ENCODE measurements at places on chromosomes 4 and X.

- no peaks in the 10 kb centered on the region for H3K27me3 ChIP-seq
- no peak for DNase-seq
- no peak overlapping the region for H3K27ac ChIP-seq
- no peaks in the 10 kb centered on the region for H3K36me3 ChIP-seq
These were observed 53.2 kb upstream of the NR3C2 start for GRCh38 chr4:148495463-148495862.

- no peak for DNase-seq
- H3K4me1 ChIP-seq: no peaks in the 10 kb centered on the region
- no peaks in the 10 kb centered on the region for H3K36me3 ChIP-seq
- no peaks in the 10 kb centered on the region for H3K27me3 ChIP-seq
- H3K27ac ChIP-seq: no peak overlapping the region
These were observed 56.6 kb upstream of the SCOC start for GRCh38 chr4:140316799-140317198.

- H3K4me3 ChIP-seq: no peak overlapping the region
- no peaks in the 10 kb centered on the region for H3K36me3 ChIP-seq
- no peak for DNase-seq
- H3K4me1 ChIP-seq: no peaks in the 10 kb centered on the region
- no peak overlapping the region for H3K27ac ChIP-seq
These were observed 276.7 kb downstream of the UNC5C start for GRCh38 chr4:95272036-95272435.

DNA sequence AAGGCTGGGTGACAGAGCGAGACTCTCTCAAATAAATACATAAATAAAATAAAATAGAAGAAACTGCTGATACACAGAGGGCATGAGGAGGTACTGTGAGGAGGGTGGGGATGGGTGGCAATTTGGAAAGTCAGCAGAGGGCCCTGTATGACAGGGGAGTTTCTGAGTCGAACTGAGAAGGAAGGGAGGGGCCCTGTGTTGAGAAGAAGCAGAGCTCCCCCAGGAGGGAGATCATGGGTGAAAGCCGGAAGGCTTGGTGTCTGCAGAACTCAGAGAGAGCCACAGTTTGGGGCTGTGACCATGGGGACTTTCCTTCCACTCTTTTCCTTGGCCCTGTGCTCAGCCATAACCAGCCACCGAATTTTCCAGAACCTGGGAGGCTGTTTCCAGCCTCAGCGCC lies 24.8 kb upstream of the AFAP1 start:
- H3K27me3 ChIP-seq: peaks cover 16% of the 10 kb centered on the region
- H3K36me3 ChIP-seq: peaks cover 2% of the 10 kb centered on the region
- peak overlapping the region; percentile 59 for H3K27ac ChIP-seq
- no peak overlapping the region for H3K4me3 ChIP-seq
- peaks cover 51% of the 10 kb centered on the region for H3K4me1 ChIP-seq

DNA sequence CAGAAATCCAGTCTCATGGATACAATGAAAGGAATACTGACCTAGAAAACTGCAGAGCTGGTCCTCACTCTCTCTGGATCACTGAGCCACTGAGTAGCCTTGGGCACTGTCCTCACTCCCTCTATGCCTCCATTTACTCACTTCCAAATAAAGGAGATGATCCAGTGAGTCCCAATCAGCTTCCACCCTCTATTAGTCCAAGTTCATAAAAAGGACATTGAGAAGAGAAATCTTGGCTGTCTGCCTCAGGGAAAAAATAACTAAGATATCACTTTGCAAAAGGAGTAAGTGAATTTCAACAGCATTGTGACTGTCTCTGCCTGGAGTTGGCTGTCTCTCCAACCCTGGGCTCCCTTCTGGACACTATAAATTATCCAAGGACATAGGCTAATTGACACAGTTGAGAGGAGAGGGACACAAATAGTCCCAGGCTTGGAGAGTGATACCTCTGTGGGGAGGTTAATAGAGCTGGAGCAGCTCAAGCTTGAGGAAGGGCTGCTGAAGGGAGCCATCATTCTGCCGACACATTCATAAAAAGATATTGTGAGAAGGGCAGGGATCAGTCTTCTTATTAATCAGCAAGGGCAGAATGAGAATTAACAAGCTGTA lies 572.3 kb downstream of the RAB28 start:
- DNase-seq: no peak
- H3K36me3 ChIP-seq: no peaks in the 10 kb centered on the region
- H3K27me3 ChIP-seq: no peaks in the 10 kb centered on the region
- no peaks in the 10 kb centered on the region for H3K4me1 ChIP-seq
- no peak overlapping the region for H3K27ac ChIP-seq

DNA sequence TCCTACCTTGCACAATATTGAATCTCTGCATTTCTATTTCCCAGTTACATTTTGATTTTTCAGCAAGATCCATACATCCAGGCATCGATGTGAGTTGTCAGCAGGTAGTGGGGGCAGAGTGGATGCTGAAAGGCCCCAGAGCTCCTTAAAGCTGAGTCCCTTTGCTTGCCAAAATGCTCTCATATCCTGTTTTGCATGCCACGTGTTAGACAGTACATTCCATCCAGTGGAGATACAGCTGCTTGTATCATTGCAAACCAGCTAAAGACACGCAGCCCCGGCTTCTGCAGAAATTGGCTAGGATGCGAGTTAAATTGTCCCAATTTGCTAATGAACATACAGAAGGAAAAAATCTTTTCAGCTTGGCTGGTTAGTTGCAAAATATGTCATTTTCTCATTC lies 179.6 kb upstream of the MXRA5 start:
- H3K36me3 ChIP-seq: no peaks in the 10 kb centered on the region
- no peak overlapping the region for H3K4me3 ChIP-seq
- no peak for DNase-seq

GRCh38 chr4:140125374-140125773 lies 28.6 kb downstream of the MAML3 start:
- H3K4me1 ChIP-seq: peaks cover 24% of the 10 kb centered on the region
- no peak for DNase-seq
- no peak overlapping the region for H3K4me3 ChIP-seq
- H3K36me3 ChIP-seq: peaks cover 3% of the 10 kb centered on the region
- H3K27me3 ChIP-seq: no peaks in the 10 kb centered on the region
